ENCODE measurements at places on chromosomes 7 and 10.

DNA sequence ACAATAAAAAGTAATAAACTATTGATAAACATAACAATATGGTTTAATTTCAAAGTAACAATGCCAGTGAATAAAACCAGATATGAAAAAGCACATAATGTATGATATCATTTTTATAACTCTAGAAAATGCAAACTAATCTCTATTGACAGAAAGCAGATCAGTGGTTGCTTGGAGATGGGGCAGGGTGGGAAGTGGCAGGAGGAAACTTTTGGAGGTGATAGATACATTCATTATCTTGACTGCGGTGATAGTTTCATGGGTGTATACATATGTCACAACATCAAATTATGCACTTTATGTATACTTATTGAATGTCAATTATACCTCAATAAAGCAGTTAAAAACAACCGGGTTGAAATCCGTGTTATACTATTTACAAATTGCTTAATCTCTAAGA lies 16.0 kb upstream of the C1GALT1 start:
- DNase-seq: no peak

- DNase-seq: no peak
Measured at GRCh38 chr10:125156739-125157480, 3.5 kb downstream of the CTBP2 start.

DNA sequence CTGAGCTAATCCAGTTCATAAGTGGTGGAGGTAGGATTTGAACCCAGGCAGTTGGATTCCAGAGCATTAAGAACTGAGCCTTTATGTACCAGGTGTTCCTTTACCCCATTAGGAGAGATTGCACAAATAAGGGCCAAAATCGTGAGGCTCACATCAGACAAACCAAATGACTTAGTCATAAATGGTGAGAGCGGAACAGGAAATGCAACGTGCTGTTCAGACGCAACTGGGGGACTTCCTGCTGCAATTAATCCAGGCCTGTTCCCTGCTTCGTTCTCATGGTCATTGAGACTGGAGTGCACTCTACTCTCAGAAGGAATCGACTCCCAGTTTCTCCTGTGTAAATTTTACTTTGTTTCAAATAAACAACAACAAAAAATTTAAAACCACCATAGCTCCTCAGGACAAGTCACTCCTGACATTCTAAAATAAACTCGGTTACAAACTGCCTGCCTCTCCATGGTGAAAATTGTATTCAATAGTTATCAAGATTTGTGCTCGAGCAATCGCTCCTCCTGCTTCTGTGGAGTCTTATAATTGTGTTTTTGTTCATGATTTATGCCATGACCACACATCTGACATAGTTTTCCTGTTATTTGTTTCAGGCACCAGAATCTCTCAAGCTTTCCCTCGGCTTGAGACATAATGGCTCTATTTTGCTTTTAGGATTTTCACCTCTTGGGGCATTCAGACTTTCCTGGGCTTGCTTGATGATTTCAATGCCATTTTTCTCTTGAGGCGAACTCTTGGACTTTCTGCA lies 115.3 kb upstream of the BMPER start:
- no peak for DNase-seq

DNA sequence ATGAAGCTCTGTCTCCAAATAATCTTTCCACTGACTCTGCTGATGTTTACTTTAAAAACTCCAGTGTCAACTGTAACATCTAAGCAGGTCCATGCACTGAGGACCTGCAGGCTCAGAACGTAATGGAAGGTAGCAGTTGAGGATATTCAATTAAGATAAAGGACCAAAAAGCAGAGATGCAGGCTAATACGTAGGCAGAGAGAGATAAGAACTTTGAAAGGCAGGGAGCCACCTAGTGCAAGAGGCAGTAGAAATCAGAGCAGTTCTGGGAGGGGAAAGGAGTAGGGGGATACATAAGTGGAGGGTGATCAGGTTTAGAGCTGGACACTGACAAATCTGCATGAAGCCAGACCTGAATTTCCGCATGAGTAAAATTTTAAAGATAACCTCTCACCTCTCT lies 114.5 kb upstream of the POM121L12 start:
- DNase-seq: no peak

DNA sequence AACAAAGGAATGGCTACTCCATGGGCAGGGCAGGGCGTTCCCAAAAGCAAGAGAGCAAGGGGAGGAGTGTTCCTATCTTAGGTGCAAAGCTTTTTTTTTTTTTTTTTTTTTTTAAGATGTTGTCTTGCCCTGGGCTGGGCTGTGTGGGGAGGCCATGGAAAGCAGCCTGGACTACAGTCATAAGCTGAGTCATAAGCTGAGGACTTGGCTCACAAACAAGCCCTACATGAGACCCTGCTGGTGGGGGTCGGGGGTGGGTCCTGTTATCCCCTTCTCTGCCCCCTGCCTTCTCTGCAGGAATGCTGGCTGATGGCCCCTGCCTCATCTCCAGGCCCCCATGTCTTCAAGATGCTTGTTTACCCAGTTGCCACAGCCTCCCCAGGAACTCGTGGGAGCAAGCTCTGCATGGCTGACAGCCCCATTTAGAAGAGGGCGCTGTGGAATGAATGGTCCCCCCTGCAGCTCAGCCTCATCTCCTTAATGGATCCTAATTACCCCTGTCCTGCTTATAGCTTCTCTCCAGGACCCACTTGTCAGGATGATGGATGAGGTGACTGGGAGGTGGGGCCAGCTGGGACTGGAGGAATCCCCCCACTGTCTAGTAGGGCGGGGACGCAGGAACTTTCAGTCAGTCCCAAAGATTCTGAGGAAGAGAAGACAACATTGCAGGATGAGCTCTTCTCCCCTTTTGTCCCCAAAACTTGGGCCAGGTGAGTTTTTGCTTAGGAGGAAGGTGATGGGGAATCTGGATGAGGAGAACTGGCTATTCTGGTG lies 340.8 kb upstream of the PODXL start:
- no peak for DNase-seq

DNA sequence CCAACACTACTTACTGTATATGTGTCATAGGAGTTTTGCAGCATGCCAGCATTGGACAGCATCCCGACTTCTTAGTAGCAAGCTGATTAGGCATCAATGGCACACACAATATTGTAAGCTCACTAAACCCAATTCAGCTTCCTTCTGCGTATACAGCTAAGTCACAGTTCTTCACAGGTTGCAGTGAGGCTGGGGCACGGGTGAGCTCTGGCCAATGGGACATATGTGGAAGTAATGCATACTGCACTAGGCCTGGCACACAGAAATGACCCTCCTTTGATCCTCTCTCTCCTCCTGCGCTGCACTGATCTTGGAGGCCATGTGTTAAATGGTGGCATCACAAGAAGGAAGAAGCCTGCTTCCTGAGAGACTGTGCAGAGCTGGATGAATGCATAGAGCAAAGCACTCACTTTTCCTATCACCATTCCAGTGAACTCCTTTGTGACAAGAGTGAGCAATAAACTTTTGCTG lies 11.9 kb downstream of the RAB11FIP2 start:
- DNase-seq: no peak

GRCh38 chr10:124867304-124867703 lies 65.7 kb downstream of the ABRAXAS2 start:
- peak; percentile 38 for DNase-seq

DNA sequence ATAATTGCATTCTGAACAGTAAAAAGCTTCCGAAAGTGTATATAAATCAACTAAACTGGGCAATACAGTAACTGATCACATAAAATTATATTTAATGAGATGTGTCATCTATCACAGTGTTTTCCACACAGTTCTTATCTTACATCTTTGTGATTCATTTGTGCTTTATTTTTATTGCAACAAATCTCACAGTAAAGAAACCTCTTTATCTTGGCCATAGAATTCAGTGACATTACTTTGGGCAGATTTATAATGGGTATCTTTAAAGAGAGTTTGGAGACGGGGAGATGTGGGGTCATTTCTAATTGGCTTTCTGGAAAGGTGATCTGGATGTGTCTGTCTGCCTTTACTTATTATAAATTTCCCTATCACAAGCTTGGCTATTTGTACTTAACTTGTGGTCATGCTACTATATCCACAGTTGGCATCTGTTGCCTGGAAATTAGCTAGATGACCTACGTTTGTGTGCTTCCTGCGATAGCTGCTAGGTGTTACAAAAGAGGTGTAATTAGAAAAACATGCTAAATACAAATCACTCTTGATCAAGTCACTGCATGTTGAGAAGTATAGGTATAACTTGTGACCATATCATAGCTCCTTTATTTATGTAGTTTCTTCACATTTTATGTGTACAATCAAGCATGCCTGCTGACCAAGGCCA lies 123.8 kb downstream of the ARID5B start:
- no peak for DNase-seq

Data from WTC11 (cell line).